Occipital lobe (tissue), 3 donors: ENCODE measurements at places on chromosomes 12 and 14. TPM values are rescaled to one million over a fixed set of nuclear protein-coding genes. Genes with fewer than 3 reads are reported as not detected.

Gene TAS2R9
- 1.2 TPM for total RNA-seq

Gene PACS2
- 75.8 TPM for total RNA-seq

DNA sequence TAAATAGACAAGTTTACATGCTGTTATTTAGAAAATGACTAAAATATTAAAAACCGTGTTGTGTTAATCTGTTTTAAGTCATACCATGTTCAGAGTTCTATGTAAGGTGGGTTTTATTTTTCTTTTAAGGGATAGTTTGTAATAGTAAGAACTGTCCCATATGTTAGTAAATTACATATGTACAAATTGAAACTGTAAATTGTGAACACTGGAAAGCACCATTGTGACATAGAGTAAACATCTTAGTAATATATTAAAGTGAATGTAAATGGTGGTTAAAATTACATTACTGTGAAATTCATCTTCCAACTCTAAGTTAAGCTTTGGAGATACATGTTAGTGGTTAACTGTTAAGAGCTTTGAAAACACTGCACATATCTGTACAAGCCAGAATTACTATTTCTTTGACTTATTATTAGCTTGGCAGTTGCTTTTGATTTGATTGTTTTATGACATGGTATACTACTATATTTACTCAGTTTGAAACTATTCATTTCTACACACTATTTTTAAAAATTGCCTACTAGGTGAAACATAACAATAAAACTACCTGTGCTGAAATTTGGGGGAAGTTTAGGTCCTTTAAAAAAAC lies 27.4 kb upstream of the DIP2B start:
- DNase-seq = no peak

DNA sequence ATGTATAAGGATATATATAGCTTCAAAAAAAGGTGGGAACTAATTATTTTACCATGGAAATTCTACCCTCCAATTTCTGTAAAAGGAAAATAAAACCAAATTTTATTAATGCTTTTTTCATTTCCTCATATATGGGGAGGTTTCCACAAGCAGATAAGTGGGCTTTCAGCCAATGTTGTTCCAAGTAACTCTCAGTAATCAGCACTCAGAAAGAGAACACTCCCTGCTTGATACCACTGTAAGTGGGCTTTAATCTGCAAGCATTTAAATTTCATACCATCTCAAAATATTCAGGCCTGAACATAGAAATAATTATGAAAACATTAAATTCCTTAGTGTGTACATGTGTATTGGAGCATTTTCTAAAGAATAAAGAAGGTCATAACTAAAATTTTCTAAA lies 827.6 kb downstream of the C12orf50 start:
- DNase-seq = no peak

GRCh38 chr14:26008290-26008689 lies 589.5 kb downstream of the NOVA1 start:
- no peak for DNase-seq

DNA sequence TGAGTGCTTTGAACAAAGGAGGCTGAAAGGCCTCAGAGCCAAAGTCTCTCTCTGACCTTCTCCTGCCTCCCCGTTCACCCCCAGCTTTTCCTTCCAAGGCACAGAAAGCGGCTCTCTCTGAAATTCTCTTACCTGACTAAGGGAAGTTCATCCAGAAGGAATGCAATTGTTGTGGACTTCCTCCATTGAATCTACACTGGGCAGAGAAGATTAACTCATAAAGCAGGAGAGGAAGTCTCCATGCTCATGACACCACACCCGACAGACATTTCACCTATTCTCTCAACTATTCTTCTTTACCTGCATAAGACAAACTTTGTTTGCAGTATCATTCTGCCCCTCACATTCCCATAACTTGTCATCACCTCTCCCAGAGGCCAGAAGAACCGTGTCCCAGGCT lies 129.3 kb upstream of the CCDC175 start:
- DNase-seq = no peak

GRCh38 chr14:99120526-99121318 lies 151.3 kb downstream of the BCL11B start:
- no peak for DNase-seq

GRCh38 chr12:124559182-124560017 lies 8.0 kb downstream of the NCOR2 start:
- no peak for DNase-seq

DNA sequence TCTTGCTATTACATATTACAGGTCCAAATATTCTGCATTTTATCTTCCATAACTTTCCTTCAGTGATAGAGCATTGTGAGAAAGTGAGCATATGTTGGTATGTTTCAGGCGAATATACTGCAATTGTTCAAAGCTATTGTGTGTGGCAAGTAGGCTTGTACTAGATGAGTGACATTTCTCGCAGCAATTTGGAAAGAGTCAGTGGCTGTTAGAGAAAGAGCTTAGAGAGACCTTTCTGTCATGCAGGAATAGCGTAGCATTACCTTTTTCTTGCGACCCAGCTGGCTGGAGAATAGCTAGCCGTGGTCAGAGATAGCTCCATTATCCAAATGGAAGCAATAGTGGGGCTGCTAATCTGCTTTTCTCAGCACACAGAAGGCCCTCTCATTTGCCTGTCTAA lies 678.5 kb upstream of the FOXG1 start:
- no peak for DNase-seq
